ENCODE measurements at places on chromosomes 2 and 18. TPM values are rescaled to one million over a fixed set of nuclear protein-coding genes. Genes with fewer than 3 reads are reported as not detected.
A peak's percentile ranks its signal among the peaks of the same experiment; 100 is the strongest.

Gene PKDCC
- 0.50 TPM for total RNA-seq

- no peaks in the 10 kb centered on the region for H3K27me3 ChIP-seq
- H3K36me3 ChIP-seq = no peaks in the 10 kb centered on the region
- H3K27ac ChIP-seq = no peak overlapping the region
- no peak overlapping the region for H3K4me3 ChIP-seq
- H3K4me1 ChIP-seq = peaks cover 13% of the 10 kb centered on the region
Observed at GRCh38 chr18:79573921-79574491, 105.6 kb upstream of the CTDP1 start.

Gene SKOR2
- total RNA-seq = not detected

GRCh38 chr18:10663750-10664149, 137.9 kb downstream of the NAPG start:
- H3K27ac ChIP-seq = no peak overlapping the region
- DNase-seq = no peak
- no peaks in the 10 kb centered on the region for H3K4me1 ChIP-seq
- no peaks in the 10 kb centered on the region for H3K27me3 ChIP-seq
- no peak overlapping the region for H3K4me3 ChIP-seq

Gene RGPD8
- 34.1 TPM for total RNA-seq

Gene UGT1A8
- not detected for total RNA-seq

DNA sequence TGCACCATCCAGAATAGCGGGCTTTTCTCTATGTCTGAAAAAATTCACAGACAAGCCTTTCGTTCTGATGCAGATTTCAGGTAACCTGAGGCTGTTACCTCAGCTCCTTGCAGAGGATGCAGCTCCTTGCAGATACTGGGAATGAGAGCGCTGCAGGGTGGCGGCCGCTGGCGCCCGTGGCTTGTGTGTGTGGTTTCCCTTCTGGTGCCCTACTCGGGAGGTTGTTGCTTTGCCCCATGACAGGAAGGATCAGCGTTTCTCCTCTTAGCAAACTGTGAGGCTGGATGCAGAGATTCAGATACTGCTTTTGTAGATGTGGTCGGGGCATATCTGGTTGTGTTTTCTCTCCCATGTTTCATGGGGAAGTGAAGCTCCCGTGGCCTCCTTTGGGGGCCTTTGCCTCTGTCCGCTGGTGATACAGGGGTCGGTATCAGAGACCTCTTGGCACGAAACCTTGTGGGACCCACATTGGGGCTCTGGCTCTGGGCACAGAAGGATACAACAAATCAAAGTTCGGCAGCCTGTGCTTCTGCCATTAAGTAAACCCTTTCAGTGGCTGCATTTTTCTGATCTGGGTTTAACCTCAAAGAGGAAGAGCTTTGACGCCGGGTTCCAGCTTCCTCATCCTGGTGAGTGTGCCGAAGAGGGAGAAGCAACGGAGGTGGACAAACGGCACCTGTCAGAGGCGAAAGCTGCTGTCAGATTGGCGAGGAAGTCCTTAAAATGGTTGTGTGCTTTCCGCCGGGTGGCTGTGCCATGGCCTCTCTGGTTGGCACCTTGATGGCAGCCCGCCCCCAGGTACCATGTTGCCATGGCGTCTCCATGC, 127.8 kb downstream of the MBP start:
- peaks cover 21% of the 10 kb centered on the region for H3K36me3 ChIP-seq
- peak overlapping the region; percentile 54 for H3K27ac ChIP-seq
- H3K4me3 ChIP-seq = peak overlapping the region; percentile 16
- peak; percentile 49 for DNase-seq

Gene CXCR1
- 10.6 TPM for total RNA-seq

DNA sequence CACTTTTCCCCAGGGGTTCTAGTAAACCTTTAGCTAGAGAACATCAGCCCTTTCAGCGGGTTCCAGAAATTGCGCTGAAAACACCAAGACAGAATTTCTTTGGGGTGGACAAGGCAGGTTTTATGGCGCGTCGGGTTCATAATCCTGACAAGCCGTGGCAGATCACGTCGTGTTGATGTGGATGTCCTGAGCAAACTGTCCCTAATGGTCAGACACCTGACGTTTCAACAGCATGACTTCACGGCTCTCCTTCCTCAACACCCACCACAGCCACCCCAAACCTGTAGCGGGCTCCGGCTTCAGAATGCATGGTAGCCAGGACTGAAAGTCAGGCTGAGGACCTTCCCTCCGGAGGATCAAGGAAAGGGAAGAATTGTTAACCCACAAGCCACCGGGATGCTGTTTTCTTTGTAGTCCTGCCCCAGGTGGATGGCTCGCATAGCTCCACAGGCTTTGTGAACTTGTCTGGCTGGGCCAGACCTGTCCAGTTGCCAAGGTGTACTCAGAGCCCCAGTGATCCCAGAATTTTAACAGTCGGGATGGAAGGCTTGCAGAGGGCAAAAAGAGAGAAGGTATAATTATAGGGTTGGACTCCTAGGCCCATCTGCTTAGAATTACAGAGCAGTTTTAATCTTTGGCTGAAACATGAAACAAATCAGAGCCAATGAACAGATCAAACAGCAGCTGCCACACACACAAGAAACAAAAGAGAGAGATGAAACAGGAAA, 1.5 kb downstream of the APCDD1 start:
- H3K4me3 ChIP-seq = no peak overlapping the region
- peaks cover 16% of the 10 kb centered on the region for H3K27me3 ChIP-seq
- DNase-seq = no peak
- no peaks in the 10 kb centered on the region for H3K4me1 ChIP-seq
- no peaks in the 10 kb centered on the region for H3K36me3 ChIP-seq

DNA sequence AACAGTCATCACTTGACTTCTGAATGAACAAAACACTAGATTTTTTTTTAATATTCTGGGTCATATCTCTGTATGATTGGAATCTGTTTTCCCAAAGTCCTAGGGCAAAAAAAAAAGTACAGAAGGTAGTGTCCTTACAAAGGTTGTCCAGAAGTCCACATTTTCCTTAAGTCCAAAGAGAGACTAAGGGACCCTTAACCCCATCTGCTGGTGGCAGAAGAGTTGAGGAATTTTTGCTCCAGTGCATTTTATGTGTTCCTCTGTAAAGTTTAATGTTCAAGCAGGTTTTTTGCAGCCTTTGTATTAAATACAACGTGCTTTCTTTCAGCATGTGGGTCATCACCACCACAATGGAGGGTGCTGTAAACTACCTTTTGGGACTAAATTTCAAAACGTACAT, 215.9 kb downstream of the SP3 start:
- DNase-seq = no peak
- H3K4me3 ChIP-seq = no peak overlapping the region
- no peaks in the 10 kb centered on the region for H3K36me3 ChIP-seq

DNA sequence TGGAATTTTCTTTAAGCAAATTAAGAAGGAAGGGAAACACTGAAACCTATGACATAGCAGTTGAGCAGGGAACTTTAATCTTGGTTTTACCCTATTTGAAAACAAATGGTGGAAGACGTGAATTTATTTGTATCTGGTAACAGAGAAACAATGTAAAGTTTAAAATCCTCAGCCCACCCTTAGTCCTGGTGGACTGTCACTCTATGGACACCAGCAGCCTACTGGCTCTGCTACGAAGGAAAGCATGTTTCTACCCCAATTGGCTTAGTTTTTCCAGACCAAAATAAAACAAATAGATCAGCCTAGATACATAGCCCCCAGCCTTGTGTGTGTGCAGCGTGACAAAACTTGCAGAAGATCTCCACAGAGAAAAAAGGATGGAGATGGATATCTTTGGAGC, 7.4 kb downstream of the ZEB2 start:
- peak overlapping the region; percentile 92 for H3K27ac ChIP-seq
- H3K27me3 ChIP-seq = no peaks in the 10 kb centered on the region
- peaks cover 61% of the 10 kb centered on the region for H3K4me1 ChIP-seq
- H3K36me3 ChIP-seq = peaks cover 15% of the 10 kb centered on the region
- no peak for DNase-seq

Data from natural killer cell (primary cell).